GM03348 (cell line): ENCODE measurements at places on chromosomes 11 and 22.

DNA sequence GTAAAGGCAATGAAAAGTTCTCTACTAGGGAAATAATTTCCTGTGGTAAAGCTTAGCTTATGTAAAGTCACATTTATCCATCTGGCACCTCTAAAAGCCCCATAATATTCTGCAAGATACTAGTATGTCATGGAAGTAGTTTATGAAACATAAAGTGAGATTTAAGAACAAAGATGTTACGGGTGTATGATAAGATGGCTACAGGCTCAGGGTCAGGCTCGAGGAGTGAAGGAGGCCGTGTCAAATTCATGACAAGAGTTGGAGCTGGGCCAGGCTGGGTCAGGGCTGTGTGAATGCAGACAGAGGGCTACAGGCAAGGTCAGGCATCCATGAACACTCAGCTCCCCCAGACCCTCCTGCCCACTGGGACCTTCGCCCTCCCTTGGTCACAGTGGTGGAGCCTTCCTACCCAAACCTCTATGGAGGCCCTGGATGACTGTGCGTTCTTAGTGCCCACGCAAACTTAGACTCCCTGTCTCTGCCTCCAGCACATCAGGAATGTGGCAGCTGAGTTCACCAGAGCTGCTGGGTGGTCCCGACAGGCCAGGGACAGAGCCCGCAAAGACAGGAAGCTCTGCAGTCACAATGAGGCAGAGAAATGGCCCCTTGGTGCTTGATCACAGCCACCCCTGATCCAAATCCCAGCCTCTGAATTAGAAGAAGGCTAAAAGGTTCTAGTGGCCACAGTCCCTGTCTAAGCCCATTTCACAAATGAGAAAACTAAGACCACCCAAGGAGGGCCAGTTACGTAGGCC, 14.8 kb downstream of the IGLL5 start:
- DNase-seq = no peak

DNA sequence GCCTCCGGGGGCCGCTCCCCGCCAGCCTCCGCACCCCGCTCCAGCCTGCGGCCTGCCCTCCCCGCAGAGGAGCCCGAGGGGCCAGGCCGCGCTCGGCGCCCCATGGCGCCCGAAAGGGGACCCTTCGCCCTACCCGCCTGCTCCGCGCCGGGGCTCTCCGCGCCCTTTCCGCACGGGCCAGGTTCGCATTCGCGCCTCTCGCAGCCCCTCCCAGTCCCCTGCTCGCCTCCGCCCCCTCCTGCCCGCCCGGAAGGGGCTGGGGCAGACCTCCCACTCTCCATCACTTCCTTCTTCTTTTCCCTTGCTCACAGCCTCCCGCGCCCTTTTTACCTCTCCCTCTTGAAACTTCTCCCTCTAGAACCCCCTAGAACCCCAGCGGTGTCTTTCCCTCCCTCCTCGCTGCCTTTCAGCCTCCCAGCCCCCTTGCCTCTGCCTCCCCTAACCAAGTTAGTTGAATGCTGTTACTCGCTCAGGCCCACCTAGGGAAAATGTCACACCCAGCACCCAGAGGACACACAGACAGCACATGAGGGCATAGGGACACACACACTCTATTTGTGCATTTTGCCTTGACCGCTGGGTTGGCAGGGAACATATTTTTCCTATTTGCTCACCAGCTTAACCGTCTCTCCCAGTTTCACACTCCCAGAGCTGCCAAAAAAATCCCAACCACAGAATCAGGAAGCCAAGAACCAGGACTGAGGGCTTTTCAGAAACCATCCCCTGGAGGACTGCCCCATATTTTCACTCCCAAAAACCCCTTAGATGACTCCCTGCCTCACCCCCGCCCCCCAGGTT, at the start of gene SLC43A3:
Gene SLC43A3, minus strand, starts transcription at position 193 of the 798 bp plus-strand sequence. CDS start 949 bp downstream, outside the sequence.
- DNase-seq = peak; percentile 86

GRCh38 chr11:110856340-110856739, 144.1 kb upstream of the ARHGAP20 start:
- DNase-seq = no peak

DNA sequence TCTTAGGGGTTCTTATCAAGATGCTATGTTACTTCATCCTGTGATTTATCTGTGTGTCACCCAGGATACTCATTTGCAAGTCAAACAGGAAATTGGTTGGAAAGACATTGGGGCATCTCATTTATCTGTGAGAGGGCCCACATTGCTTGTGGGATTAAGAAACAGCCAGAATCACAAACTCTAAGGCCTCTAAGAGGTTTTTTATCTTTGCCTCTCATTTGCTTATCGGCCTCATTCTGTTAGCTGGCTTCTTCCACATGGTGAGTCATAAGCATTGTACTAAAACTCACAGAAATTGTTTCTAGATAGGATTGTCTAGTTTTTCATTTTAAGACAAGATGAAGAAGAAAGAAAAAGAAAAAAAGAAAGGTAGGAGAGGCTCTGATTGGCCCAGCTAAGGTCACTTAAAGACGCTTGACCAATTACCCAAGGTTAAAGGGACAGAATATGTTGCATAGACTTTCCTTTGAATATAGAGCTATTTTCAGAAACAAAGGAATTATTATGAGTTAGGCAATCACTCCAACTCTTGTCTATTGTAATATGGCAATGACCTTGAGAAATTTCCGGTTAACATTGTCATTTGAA, 121.9 kb downstream of the ARHGAP42 start:
- peak; percentile 43 for DNase-seq

DNA sequence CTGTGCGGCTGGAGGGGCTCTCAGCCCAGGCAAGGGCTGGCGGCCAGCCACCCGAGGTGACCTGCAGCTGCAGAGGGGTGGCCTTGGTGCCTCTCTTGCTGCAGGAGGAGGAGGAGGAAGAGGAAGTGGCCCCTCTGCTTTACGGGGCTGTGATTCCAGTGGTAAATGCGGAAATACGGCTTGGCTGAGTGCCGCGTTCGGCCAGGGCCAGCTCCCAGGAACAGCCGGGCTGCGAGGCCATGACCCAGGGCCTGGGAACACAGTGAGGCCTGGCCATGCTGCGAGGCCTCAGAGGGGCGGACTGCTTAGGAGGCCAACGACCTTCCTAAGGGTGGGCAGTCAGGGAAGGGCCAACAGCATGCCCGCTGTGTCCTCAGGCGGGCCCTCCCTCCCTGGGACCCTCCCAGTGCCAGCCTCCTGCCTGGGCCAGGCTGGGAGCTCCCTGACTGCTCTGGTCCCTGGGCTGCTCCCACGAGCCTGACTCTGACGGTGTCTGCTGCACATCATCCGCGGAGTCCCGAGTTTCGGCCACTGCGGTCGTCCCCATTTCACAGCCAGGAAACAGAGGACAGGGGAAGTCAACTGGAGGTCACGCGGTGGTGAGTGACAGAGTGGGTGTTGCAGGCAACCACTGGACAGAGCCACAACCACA, 20.8 kb upstream of the PPARA start:
- no peak for DNase-seq

- no peak for DNase-seq
Measured at GRCh38 chr11:41282395-41282794, 177.1 kb downstream of the LRRC4C start.

- DNase-seq = peak; percentile 43
Measured at GRCh38 chr11:72352859-72353551, 81.3 kb downstream of the CLPB start.

DNA sequence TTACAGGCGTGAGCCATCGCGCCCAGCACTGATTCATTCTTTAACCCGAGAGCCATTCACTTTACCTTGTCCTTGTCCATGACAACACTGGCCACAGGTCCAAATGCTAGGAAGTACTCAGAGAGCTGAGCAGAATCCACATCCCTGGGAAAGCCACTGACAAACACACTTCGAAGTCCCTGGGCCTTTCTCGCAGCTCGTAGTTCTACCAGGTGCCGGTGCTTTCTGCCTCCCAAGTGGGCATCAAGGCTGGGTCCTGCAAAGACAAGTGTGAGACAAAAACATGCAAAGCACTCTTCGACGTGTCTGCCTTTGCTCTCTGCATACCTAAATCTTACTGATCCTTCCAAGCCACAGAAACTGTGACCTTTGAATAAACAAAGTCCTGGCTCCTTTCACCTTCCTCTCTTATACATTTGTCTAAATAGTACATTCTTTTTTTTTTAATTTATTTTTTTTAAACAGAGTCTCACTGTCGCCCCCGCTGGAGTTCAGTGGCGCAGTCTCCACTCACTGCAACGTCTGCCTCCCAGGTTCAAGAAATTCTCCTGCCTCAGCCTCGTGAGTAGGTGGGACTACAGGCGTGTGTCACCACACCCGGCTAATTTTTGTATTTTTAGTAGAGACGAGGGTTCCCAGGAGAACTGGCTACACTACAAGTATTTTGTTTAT, 2.2 kb downstream of the TUT1 start:
- no peak for DNase-seq

GRCh38 chr22:49749227-49749626, 78.4 kb downstream of the BRD1 start:
- peak; percentile 7 for DNase-seq

DNA sequence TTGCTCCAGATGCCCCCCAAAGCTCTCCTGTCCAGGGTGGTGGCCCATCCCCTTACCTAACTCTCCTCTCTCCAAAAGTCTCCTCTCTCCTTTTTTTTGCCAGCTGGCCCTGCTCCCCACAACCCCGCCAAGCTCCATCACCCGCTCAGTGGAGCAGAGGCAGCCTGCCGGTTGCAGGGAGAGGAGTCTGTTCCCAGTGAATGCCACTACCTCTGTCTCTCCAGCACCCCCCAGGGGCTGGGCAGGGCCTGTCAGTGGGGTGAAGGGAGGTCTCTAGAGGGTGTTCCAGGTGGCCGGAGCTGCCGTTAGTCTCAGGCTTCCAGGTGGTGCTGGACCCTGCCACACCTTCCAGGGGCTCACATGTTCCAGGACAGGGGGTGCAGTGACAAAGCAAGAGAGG, 387.0 kb downstream of the CTTN start:
- DNase-seq = no peak

DNA sequence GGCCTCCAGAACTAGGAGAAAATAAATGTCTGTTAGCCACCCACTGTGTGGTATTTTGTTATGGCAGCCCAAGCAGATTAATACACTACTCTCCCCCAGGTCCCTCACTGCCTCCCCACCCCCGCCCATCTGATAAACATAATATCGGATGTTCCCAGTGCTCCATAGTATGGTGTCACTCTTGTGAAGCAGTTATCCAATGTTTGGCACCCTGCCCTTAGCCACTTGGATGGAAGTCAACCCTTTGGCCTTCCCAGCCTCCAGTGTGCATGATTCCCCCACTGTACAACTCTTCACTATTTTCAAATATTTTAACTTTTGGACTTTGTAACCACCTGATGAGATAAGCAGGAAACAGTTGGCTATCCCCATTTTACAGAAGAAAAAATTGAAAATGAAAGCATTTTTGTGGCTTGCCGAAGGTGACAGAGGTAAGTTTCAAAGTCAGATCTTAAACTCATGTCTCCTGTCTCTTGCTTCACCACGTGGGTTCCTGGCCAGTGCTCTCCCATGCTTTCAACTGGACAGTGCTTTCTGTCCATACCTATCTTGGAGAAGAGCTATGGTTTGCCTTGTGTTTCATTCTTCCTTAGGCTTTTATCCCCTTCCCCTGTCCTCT, 53.2 kb downstream of the ALX4 start:
- DNase-seq = no peak

GRCh38 chr11:19849107-19849789, 136.6 kb downstream of the NAV2 start:
- DNase-seq = peak; percentile 38

GRCh38 chr11:119861160-119861559, 132.2 kb upstream of the NECTIN1 start:
- DNase-seq = no peak

DNA sequence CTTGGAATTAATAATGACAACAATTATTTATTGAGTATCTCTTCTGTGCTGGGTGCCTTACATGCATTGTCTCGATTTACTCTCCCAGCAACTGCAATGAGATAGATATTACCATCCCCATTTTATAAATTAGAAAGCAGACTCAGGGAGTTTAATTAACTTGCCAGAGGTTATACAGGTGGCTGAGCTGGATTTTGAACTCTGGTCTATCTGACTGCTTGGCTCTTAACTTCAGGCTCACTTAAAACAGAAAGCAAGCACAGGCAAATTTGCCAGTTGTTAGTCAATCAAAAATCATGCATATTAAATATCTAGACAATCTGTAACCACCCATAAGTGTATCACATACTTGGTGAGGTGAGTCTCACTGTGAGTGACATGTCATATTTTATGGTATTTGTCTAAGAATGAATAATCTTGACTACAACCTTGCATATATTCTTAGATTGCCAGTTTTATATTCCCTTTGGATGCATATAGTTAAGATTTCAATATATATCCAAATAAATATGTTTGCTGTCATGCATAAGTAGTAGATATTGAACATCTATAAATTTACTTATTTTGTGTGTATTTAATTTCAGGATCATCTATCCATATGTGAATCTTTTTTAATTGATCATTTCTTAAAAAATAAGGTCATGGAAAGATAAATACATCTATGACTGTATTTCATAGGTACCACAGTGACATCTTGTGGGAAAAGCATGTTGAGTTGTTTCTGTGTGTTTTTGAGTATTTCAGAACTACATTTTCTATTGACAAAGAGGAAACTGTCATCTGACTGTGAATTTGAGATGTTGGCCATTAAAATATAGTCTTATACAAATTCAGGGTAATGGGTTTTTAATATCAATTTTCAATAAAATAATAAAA, 112.0 kb upstream of the ARHGAP42 start:
- peak; percentile 7 for DNase-seq

GRCh38 chr22:17712441-17712840, 61.8 kb downstream of the BID start:
- peak; percentile 24 for DNase-seq

DNA sequence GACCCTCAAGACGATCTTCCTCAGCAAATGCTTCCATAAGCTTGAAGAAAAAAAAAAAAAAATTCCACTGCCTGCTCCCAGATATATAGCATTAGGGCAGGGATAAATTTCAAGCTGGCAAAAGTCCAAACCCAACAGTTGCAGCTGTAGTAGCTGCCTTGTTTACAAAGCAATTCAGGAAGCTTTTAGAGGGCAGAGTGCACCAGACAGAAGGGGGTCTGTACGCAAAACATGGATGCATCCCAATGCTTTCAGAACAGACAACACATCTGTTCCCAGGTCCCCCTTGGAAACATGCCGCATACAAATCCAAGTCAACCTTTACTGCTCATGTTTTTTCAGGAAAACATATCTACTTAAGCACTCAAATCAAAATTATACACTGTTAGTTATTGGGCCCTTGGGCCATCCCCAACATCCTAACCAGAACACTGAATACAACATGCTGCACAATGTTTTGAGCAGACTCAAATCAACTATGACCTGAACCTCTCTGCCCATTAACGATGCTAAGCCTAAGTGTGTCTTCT, 94.5 kb downstream of the CADM1 start:
- no peak for DNase-seq
